Stimulated activated CD4-positive, alpha-beta T cell treated with anti-CD3 and anti-CD28 coated beads, Interleukin-15, amount 100 ng/mL, for 1 hour (primary cell): ENCODE measurements at places on chromosomes 7 and 10.

DNA sequence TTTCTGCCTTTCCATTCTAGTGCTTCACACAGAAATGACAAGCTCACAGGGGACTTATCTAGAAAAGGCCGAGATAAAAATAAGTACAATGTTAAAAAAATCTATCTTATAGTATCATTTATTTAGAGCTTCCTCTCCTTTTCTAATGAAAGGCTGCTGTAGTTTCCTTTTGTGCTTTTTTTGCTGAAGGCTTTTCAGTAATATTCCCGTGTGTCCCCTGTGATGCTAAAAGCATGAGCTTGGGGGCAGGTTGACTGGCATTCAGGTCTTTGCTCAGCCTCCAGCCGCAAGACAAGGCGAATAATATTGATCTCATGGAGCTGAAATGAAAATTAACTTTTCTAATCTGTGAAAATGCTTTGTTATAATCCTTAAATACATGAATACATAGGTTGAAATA lies 143.0 kb downstream of the ST7 start:
- DNase-seq, result no peak

DNA sequence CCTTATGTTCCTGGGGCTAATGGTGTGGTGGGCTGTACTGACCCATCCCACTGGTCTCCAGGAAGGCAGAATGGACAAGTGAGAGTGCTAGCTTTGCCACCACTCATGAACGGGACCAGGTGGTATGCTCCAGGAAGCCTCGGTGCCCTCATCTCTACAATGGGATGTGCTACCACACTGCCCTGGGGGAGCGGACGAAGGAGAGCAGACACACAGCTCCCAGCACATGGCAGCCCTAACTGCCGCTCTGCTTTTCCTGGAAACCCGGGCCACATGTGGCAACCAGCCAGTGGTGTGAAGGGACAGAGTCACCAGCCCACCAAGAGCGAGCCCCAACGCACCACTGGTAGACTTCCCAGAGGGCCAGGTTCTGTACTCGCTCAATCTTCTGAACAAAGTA lies 35.8 kb downstream of the PARP12 start:
- DNase-seq, result no peak

DNA sequence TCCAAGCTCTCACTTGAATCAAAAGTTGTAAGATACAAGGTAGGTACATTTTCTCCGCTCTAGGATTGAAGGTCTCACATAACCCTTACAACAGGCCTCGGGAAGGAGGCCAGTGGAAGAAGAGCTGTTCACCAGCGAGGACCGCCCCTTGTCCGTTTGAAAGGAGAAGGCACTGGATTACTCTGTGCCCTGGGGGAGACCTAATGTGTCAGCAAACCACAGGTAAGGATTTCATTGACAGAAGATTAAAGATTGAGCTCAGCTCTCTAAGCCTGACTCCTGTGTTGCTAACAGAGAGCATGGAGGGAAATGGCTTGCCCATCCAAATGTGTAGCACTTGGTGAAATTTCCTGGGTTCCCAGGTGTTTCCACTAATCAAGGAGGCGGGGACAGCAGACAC lies 81.2 kb downstream of the SLC16A9 start:
- no peak for DNase-seq

- DNase-seq, result no peak
Measured at GRCh38 chr10:106619346-106619745, 545.2 kb downstream of the SORCS1 start.

DNA sequence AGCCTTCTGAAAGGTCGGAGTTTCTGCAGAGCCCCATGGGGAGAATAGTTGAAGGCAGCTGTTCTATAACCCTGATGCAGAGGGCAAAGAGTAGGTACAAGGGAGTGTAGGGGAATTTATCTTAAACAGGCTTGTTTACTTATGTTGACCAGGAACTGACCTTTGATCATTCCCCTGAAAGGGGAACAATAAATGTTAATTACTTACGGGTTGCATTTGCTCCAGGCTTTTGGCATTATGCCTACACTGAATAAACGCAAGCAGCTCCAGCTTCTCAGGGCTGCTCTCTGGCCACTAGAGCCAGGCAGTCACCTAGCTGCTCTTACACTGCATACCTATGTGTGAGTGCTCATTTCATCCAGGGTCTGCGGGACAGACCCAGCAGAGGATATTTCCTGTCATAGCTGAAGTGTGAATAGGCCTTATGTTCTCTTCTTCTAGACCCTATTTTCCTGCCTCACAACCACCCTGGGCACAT lies 26.9 kb upstream of the ABCA13 start:
- no peak for DNase-seq

DNA sequence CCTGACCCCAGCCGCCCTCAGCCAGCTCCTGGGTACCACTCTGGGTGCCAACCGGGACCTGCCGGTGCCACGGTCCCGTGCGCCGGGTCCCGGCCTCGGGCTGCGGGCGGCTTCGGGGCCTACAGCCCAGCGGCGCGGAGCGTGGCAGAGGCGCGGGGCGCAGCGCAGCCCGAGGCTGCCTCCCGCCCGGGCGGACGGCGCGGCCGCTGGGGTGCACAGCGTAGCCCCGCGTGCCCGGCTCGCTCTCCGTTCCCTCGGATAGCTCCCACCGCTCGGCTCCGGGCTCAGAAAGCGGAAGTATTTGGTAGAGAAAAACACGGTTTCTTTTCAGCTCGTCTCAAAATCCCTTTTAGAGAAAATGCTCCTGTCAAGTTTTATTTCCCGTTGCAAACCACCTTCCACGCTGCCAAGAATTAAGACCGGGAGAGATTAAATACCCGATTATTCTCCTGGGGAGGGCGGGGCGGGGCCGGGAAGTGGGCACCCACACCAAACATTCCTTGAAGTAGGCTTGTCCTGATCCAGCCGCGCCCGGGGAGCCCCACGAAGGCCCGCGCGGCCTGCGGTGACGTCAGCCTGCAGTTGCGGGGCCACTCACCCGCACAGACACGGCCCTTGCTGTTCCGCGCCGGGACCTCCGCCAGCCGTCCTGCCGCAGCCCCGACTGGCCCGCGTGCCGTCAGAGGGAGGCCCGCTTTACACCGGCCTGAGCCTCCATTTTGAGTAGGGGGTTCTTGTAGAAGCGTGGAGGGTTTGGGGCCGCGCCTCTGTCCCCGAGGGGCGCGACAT lies 7.2 kb downstream of the HOXA13 start:
- no peak for DNase-seq

- DNase-seq, result no peak
Measured at GRCh38 chr10:43044448-43044921, 32.4 kb upstream of the RET start.

DNA sequence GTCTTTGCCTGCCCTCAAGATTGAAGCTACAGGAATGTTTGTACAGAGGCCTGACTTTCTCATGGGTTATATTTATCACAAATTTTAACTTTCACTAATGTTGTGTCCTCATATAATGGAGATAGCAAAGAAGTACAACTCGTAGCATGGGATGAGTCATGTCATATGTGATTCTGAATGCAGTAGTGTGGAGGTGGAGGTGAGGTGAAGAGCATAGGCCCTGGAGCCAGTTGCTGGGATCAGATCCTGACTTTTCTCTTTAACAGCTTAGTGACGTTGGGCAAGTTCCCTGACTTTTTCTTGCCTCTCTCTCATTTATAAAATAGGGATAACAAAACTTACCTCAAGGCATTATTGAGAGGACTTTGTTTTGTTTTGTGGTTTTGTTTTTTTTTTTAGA lies 132.1 kb upstream of the IMMP2L start:
- DNase-seq, result no peak

DNA sequence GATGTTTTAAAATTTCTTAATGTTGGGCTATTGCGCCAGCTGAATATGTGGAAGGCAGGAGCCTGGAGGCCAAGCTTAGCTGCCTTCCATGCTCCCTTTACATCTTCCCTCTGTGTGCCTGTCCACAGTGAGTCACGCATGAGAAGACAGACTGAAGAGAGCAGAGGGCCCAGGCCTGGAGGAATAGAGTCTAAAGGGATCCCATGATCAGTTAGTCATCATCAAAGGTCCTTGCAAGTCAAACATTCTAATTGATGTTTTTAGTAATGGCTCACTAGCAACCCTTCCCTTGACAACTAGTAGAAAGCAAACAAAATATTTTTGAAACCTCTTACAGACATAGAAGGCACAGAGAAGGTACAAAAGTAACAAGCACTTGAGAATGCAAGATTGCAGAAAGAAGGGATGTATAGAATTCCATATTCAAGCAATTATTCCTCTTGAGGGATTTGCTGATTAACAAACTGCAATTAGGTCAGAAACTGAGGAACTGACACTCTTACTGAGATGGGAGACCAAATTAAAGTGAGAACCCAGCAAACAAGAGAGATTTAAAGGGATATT lies 30.7 kb upstream of the APBB1IP start:
- DNase-seq, result no peak

DNA sequence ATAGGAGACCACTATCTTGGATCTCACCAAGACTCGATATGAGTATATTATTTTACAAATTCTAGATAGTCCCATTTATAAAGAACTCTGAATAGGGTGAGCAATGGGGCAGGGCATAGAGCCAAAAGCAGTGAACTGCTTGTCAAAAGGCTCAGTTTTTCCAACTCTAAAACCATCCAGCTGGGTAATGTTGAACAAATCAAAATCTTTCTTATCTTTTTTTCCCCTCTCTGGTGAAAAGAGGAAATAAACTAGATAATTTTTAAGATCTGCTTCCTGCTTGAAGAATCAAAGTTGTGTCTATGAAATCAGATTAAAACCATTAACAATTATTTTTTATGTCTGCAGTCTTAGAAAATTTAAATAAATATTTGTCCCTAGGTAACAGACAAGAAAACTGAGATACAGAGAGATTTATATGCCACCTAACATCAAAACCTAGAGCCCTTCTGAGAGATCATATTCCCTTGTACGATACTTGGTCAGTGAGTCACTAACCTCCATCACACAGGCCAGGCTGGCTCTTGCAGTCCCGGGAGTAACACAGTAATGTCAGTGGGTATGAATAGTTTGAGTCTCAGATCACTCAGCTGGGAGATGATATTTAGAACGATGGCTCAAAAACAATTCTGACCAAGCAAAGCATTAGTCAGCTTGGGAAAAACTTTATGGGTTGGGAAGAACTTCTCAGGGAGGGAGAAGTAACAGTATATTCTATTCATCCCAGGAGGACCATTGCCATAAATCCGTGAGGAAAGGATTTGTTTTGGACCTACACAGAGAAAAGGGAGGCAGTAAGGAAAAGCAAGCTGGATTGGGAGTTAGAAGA lies 178.8 kb downstream of the REEP3 start:
- no peak for DNase-seq

GRCh38 chr7:30412782-30413504 lies 65.6 kb downstream of the NOD1 start:
- DNase-seq, result no peak

DNA sequence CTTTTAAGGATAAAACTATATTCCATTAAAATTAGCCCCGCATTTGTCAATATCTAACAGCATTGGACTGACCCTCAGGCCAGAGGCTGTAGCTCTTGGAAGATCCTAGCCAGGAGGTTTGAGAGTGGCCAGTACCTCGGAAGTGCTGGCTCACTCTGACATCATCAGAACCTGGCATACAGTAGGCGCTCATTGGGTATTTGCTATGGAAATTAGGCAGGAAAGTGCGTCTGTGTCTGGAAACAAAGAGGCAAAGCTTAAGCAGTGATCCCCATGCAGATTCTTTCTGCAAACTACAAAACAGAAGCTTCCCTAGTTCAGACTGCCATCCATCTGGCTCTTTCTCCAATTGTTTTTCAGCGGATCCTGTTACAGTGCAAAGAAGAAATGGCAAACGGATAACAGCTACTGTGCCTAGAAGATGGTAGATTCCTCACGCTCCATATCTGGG lies 1.7 kb upstream of the PRKCQ start:
- DNase-seq, result no peak

DNA sequence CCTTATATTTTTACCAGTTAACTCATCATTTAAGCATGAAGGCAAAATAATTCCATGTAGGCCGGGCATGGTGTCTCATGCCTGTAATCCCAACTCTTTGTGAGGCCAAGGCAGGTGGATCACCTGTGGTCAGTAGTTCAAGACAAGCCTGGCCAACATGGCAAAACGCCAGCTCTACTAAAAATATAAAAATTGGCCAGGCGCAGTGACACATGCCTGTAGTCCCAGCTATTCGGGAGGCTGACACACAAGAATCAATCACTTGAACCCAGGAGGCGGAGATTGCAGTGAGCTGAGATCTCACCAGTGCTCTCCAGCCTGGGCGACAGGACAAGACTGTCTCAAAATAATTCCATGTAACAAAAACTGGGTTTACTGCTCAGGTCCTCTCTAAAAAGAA lies 18.3 kb downstream of the HNRNPA2B1 start:
- no peak for DNase-seq

GRCh38 chr10:72424561-72424960 lies 69.8 kb upstream of the DNAJB12 start:
- DNase-seq, result no peak

DNA sequence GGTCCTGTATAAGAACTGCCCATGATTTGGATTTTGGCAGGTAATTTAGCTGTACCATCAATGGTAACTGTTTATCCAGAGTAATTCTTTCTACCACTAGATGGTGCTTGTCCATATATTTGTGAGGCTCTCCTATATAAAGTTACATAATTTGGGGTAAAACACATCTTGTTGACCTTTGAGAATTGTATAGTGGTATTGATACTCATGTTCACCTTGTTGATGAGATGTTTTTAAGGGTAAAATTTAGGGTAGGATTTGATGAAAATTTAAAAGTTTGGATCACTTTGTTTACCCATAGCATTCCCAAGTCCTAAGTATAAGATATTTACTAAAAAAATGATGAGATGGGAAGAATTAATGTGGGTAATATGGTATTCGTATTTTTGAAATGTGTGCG lies 31.6 kb downstream of the ST7 start:
- DNase-seq, result no peak

DNA sequence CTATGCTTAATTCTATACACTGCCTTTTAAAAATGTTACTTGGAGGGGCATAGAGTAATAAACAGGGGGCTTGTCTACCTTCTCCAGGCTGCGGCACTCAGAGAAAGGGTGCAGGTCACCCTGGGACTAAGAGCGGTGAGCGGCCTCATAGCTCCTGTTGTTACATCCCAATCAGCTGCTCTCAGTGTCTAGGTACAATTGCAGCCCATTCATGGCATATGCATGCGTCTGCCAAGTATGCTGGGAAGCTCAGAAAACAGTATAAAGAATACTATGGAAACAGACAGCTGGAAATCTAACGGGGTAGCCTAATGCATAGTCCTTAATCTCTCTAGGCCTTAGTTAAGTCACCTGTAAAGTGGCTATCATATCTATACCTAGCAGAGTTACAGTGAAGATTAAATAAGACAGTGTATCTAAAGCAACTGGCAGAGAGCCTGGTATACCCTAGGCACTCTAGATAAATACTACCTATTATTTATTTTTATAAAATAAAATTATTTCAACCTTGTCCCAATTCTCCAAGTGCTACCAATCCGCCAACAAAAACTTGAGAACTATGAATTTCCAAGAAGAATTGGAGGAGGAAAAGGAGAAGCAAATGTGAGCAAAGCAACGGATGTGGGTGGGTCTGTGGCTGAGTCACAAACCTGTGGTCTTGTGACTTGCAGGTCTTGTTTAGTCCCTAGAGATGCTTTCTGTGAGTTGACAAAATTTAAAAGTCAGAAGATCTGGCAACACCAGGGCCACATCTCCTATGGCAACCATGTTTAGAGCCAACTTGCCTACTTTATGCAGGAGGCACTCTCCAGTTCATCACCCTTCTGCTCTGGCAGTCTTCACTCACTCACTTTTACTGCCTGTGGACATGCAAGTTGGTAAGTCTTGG lies 183.0 kb downstream of the RAPGEF5 start:
- no peak for DNase-seq

- no peak for DNase-seq
Measured at GRCh38 chr7:34371922-34372321, 286.1 kb upstream of the NPSR1 start.

GRCh38 chr10:117348236-117348635 lies 27.0 kb downstream of the PDZD8 start:
- no peak for DNase-seq

GRCh38 chr7:11450281-11450680 lies 381.7 kb downstream of the THSD7A start:
- no peak for DNase-seq
